ENCODE measurements at places on chromosomes 1 and 21.

- no peak for DNase-seq
Observed at GRCh38 chr1:86209346-86209745, 52.8 kb upstream of the COL24A1 start.

- no peak for DNase-seq
Observed at GRCh38 chr1:158102881-158103674, 77.6 kb upstream of the CD1D start.

- no peak for DNase-seq
Observed at GRCh38 chr1:58392083-58392482, 154.4 kb downstream of the OMA1 start.

- DNase-seq, result no peak
Observed at GRCh38 chr1:28680151-28680550, 11.6 kb downstream of the GMEB1 start.

DNA sequence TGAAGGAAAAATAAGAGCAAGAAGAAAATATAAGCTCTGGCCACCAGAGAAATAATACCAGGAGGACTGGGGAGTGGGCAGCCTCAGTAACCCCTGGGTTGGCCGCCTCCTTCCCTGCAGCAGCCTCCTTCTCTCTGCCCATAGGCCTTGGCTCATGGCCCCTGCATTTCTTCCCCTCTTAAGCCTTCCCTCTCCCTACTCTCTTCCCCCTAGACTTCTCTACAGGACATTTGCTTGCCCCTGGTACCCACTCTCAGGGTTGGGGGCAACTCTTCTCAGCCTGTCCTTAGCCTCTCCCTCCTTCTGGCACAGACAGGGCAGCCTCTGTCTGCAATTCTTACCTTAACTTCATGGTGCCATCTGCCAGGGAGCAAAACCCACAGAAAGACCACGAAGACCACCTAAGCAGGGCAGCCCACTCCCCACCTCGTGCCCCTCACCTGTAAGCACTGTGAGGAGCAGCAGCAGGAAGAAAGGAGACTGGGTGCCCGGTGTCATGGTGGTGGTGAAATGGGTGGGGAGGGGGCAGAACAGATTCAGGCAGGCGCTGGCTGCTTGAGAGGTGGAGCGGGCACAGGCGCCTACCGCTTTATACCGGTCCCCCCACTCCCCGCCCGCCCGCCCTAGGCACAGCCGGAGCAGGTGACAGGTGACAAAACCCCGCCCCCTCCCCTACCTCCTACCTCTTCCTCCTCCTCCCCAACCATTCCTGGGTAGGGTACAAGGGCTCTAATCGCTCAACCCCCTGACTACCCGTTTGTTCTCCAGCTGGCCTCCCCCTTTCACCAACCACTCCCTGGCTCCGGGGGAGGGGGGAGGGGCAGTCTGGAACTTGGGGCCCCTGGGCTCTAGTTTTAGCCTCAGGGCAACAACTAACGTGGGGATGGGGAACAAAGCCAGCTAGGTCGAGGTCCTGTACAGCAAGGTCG lies 15.1 kb downstream of the THBS3 start:
- DNase-seq, result no peak

DNA sequence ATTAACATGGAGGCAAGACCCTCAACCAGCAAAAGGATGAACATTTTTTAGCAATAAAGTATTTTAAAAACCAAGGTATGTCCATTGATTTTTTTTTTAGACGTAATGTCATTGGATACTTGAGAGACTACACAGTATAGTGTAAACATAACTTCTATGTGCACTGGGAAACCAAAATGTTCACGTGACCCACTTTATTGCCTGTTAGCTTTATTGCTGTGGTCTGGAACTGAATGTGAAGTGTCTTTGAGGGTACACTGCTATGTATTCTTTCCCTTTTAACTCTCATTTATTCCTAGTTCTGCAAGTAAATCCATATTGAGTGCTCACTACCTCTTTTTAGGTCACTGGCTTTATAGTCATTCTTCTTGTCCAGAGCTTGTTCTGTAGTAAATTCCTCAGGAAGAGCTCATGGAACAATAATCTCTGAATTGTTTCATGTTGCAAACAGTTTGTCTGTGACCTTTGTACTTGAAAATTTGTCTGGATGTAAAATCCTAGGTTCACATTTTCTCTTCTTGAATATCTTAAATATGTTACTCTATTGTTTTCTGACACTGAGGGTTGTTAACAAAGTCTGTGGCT lies 20.6 kb downstream of the ABCD3 start:
- DNase-seq, result no peak

DNA sequence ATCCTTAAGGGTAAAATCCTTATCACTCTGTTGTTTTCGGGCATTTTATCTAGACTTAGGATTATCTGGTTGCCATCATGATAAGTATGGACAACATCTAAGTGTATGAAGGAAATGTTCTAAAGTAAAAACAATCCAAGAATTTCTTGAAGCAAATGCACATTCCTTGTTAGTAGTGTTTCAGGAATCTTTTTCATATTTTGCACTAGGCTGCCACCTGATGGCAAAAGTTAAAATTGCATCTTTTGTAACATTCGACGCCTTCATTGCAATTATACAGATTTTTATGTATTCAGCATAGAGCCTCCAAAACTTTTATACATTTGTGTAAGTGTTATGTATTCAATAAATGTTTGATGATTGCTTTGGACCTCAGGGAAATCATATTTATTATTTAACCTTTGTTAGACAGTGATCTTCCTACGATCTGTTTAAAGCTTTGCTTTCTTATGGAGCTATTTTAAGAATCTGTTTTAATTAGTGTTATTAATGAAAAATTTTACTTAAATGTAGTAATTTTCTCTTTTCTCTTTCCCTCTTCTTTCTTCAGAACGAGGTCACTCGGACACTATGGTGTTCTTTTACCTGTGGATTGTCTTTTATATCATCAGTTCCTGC lies 49.4 kb upstream of the KIAA1614 start:
- DNase-seq, result no peak

DNA sequence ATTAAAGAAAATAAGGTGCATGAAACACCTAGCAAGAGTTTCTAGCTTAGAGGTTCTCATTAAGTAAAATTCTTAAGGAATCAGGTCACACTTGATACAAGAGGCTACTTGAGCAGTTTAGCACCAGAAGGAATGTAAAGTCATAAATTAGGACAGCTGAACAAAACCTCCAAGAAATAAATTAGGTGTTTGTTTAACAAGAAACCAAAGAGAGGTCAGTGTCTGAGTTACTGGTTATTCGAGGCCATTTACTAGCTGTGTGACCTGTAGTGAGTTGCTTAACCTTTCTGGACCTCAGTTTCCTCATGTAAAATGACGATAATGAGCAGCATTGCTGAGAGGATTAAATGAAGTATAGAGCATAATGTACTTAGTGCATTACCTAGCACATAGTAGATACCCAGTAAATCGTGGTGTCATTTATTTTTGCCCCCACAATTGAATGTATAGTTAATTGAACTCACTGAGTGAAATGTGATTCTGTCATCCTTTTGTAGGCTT lies 908 bp upstream of the ELK4 start:
- DNase-seq, result no peak

GRCh38 chr1:210949489-210949888 lies 184.5 kb downstream of the KCNH1 start:
- DNase-seq, result no peak

- DNase-seq, result no peak
Observed at GRCh38 chr1:224670506-224670905, 54.4 kb downstream of the CNIH3 start.

DNA sequence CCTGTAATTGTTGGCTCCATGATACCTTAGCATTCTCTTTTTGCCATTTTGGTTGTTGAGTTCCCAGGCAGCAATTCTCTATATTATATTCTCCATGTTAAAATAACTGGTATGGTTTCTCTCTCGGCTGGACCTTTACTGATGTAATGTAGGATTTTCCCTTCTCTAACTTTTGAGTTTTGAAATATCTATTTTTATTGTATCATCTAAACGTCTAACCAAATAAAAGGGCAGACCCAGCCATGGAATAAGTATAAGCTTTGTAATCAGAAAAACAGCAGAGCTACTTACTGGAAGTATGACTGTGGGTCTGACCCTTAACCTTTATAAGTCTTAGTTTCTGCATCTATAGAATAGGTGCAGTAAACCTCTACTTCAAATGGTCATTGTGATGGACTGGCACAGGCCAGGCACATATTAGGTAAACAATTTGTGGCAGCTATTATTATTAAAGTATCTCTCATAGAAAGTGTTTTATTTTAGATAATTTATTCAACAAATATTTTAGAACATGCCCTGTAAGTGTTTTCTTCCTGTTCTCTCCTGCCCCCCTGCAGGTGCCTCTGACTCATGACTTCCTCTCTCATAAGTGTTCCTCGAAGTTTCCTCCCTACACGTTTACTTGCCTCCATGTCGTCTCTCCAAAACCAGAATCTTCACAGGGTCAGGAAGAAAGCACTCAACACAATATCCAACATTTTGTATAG lies 224.9 kb upstream of the FGGY start:
- DNase-seq, result no peak

GRCh38 chr1:216246577-216247203 lies 176.6 kb downstream of the USH2A start:
- no peak for DNase-seq

- DNase-seq, result no peak
Observed at GRCh38 chr1:201739080-201739479, 89.9 kb upstream of the IPO9 start.

- DNase-seq, result no peak
Observed at GRCh38 chr21:17454315-17455027, 58.4 kb upstream of the CXADR start.

DNA sequence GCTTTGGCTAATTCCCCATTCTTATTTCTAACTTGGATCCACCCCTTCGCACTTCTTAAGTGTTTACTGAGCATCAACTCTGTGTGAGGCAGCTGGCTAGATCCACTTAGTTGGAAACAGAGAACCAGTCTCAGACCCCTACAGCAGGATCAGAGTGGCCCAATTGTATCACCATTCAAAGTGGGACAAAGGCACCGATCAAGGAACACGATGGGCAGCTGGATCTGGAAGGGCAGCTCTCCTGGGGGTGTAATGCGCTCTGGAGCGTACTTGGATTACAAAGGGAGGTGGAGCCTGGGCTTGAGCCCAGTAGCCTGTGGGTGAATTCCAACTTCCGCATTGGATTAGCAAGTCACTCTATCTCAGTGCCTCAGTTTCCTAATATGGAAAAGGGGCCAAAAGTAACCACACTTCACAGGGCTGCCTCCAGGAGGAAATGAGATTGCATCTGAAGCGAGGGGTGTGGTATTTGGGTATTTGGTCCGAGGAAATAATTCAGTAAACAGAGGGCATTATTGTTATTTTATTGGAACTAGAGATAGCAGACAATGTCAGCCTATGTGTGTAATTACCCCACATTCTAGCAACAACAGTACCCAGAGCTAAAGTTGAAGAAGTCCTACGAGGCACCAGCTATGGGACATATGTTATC lies 11.9 kb downstream of the ECE1 start:
- peak; percentile 81 for DNase-seq

DNA sequence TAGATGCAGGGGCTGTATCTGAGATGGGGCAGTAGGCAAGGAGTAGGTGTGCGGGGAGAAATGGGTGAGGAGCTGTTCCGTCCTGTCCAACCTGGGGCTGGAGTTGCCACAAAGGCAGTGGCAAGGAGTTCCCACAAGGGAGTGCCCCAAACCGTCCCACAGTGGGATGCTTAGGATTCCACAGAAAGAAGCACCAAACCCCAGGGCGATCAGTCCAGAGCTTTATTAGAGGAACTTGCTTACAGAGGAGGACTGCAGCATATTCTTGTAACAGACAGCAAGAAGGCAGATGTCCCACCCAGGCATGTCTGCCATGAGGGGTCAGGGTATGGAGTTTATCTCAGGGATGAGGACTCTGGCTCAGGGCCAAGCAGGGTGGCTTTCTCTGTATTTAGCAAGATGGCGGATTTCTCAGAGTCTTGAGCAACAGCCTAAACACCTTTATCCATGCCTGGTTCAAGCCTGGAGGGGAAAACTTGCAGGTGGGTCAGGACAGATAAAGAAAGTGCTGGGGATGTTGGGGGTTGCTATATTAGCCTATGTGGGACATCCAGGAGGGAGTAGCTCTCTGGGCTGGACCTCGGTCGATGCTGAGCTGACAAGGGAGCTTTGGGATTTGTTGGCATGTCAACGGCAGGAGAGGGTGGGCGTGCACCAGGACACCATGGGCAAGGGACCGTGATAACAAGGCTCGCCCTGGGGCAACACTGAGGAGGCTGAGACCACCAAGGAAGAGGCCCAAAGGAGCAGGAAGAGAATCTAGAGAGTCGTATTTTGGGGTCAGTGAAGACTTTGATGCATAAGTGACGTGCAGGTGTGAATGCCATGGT lies 32.8 kb downstream of the OBSCN start:
- no peak for DNase-seq

DNA sequence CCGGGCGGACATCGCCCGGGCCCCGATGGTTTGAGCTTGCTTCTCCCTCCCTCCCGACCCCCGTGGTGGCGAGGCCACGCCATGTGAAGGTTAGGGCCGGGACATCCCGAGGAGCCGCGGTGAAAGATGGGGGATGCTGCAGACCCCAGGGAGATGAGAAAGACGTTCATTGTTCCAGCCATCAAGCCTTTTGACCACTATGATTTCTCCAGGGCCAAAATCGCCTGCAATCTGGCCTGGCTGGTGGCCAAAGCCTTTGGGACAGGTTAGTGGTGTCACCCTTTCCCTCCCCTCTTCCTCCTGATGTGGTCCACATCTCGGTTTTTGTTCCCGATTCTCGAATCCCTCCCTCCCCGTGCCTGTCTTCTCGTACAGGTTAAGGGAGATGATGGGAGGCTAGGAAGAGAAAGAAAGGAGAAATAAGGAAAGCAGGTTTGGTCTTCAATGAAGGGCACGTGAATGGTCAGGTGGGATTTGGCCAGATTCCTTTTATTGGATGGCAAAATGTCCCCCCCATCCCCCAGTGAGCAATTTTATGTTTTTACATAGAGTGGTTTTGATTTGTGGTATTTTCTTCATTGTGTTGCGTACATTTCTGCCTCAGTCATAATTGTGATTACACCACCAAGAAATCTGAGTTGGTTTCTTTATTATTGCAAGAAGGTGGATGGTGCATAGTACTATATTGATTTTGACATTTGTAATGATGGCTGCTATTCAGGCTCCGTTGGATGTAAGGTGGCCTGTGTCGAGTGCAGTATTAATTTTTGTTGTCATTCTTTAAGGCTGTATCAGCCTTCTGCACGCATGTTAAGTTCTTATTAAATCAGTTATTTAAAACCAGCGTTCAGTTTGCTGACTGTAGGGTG lies 1.2 kb downstream of the CAMSAP2 start:
- peak; percentile 79 for DNase-seq

GRCh38 chr21:39314143-39315027 lies 953 bp upstream of the BRWD1 start:
- no peak for DNase-seq

GRCh38 chr1:229756666-229757065 lies 130.6 kb downstream of the URB2 start:
- DNase-seq, result no peak

DNA sequence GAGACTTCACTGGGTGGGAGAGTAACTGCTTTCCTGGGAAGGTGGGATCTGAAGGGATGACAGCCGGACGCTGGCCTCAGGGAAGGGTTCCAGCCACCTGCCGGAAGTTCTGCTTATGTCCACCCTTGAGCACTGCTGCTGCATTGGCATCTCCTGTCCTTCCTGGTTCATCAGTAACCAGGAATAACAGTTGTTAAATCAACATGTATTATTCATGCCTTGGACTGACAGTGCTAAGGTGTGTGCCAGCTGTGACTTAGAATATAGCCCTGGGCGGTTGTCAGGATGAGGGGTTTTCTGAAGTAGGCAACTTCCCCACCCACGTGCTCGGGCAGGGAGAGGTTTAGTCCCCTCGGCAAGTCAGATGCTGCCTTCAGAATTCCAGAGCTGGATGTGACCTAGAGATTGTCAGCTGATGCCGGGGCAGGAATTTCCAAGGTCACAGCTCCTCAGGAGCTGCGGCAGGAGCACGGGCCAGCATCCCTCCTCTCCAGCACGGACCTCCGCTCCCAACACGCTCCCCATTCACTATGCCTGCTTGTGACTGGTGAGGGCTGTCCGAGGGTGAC lies 17.9 kb downstream of the CLDN14 start:
- DNase-seq, result peak; percentile 47
